ENCODE measurements at places on chromosomes 4 and X.

- no peak for DNase-seq
Measured at GRCh38 chr4:96326846-96327245, 487.0 kb downstream of the PDHA2 start.

- DNase-seq, result no peak
Measured at GRCh38 chrX:148582353-148582752, 81.9 kb downstream of the AFF2 start.

DNA sequence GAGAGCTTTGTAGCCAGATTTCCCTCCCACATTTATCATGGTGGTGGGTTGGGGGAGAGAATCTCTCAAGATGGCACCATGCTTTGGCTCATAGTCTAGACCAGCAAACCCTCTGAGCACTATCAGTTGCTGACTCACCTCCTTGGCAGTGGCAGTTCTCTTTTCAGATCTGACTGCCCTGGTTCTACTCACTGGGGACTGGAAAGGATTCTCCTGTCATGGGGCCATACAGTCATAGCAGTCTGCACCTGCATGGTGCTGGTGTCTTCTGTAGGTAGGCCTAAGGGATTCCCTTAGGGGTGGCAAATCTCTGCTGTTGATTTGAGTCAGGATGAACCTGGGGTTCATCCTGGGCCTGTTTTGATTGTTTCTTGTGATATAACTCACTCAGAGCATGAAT, 2.6 kb downstream of the TEX13B start:
- no peak for DNase-seq

DNA sequence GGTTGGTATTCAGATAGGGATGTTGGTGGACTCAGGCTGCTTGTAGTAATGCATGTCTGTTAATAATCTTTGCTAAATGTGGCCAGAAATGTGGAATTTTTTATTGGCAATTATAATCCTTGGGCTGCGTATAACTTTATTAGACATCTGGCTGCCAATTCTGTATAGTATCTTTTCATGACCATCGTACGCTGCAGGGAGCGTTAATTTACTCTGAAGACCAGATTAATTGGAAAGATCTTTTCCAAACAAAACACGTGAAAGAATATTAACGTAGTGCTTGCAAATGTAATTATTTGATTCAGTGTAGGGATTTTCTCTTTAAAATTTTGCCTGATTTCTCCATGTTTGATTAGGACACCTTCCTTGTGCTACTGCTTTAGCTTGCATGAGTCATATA, 38.8 kb upstream of the FTHL17 start:
- no peak for DNase-seq

- DNase-seq, result no peak
Measured at GRCh38 chrX:46500054-46500453, 45.2 kb downstream of the ZNF674 start.

DNA sequence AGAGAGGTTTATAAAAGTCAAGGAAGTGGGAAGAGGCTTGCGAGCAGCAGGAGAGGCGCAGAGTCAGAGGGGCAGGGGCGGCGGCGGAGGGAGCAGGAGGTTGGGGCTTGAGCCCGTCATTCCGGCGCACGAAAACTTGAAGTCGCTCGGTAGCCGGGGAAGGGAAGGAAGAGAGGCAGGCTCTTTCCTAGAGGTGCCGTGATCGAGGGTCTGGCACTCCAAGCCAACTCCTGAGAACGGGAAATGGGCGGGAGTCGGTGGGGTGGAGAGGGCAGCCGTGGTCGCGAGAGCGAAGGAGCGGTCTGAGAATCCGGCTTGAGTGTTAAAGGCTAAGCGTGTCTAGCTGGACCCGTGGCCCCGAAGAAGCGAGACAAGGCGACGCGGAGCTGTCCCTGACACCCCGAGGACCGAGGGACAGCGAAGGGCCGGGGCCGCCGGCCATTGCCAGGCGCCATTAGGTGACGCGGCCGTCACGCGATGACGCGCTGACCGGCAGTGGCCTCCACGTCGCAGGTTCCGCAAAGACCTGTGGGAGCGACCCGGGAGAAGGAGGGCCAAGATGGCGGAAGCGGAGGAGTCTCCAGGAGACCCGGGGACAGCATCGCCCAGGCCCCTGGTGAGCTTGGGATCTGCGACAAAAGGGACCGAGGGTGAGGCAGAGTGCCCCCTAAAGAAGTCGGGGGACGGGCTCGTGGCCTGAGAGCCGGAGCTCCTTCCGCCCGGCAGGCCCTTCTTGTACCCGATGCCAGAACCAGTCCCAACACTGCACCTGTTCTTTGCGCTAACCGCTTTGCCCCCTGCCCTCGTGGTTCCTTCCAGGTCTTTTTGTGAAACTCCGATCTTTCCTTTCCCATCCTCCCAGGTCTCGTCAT, at the start of gene YIPF6:
Gene YIPF6 (plus strand): TSS at position 544 of the 872 bp plus-strand sequence. CDS start 16 bp downstream, at position 560.
- peak; percentile 33 for DNase-seq

DNA sequence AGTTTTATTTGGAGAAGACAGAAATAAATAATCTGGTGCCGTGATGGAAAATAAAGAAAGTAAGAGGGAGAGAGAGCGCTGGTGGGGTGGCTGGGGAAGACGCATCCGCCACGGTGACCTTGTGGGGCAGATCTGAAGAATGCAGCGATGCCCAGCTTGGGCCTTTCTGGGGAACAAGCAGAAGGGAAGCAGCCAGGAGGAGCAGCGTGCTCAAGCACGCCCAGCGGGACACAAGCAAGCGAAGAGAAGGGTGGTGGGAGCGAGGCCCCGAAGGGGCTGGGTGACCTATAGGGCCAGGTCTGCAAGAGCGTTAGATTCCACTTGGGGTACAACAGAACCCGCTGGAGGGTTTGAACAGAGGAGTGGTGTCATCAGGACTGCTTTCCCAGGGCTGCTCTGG, 12.4 kb downstream of the ENPP6 start:
- no peak for DNase-seq

DNA sequence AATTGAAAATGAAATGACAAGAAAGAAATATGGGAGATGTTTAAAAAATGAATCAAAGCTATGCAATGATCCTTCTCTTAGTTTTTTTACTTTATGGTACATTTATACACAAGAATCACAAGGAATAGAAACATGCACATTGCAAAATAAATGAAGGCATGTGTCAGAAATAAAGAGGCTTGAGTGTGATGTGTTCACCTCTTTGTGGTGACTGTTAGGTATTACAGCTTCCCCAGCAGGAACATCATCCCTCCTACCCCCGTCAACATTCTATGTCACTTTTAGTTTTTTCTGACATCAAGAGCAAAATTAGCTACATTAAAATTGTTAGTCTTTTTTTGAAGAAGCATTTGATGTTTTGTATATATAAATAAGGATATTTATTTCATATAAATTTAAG, 214.8 kb downstream of the SLC4A4 start:
- no peak for DNase-seq

DNA sequence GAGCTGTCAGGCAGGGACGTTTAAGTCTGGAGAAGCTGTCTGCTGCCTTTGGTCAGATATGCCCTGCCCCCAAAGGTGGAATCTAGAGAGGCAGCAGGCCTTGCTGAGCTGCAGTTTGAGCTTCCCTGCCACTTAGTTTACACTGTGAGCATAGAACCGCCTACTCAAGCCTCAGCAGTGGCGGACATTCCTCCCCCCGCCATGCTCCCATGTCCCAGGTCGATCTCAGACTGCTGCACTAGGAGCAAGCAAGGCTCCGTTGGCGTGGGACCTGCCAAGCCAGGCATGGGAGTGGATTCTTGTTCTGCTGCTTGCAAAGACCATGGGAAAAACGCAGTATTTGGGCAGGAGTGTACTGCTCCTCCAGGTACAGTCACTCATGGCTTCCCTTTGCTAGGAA, 24.3 kb downstream of the PLK4 start:
- DNase-seq, result no peak

GRCh38 chr4:771464-771863, 54.5 kb downstream of the CPLX1 start:
- no peak for DNase-seq

Measured in stimulated activated CD8-positive, alpha-beta memory T cell treated with anti-CD3 and anti-CD28 coated beads, Interleukin-7, amount 100 ng/mL, for 24 hours (primary cell).